ENCODE measurements at places on chromosomes 11 and 22.

DNA sequence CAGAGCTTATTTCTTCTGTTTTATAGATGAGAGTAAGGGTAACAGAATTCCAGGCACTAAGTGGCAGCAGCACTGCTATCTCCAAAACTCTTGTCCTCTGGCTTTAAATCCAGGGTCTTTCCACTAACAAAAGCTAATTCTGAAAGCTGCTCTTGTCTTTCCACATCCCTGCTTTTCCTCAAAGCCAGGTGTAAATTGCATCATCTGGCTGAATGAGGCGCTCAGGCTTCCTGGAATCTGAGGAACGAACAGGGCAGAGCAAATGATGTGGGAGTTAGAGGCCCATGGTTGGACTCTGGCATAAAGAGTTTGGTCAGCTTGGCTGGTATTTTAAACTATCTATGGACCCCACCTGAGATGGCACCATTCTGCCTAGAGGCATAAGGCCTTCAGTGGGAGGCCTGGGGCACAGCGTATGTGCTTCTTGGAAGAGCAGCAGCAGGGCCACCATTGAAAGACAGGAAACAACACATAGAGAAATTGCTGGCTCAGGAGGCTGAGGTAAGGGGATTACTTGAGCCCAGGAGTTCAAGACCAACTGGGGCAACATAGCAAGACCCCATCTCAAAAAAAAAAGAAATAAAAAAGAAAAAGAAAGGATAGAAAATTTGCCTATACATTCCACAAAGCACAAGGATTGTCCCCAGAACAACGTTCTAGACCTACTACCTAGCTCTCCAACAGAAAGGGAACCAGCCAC is 1.9 kb downstream of the KCNJ5 start:
- no peak for DNase-seq

DNA sequence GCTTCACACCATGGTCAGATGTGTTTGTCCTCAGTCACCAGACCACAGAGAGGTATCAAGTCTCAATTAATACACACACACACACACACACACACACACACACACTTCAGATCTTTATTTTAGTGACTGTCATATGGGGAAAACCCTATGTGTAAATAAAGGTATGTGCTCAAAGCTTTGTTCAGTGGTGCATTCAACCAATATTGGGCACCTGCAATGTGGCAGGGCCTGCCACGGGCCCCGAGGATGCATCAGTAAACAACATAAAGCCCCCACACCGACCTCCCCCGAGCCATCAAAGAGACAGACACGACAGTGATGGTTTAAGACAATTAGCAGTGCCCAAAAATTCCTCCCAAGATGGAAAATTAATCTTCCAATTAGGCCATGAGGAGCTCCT is 51.6 kb downstream of the SHANK2 start:
- no peak for DNase-seq

- DNase-seq, result peak; percentile 60
These were observed 1.8 kb upstream of the RASGRP2 start for GRCh38 chr11:64745521-64746328.

GRCh38 chr22:49571326-49571725 is 256.3 kb downstream of the BRD1 start:
- no peak for DNase-seq

DNA sequence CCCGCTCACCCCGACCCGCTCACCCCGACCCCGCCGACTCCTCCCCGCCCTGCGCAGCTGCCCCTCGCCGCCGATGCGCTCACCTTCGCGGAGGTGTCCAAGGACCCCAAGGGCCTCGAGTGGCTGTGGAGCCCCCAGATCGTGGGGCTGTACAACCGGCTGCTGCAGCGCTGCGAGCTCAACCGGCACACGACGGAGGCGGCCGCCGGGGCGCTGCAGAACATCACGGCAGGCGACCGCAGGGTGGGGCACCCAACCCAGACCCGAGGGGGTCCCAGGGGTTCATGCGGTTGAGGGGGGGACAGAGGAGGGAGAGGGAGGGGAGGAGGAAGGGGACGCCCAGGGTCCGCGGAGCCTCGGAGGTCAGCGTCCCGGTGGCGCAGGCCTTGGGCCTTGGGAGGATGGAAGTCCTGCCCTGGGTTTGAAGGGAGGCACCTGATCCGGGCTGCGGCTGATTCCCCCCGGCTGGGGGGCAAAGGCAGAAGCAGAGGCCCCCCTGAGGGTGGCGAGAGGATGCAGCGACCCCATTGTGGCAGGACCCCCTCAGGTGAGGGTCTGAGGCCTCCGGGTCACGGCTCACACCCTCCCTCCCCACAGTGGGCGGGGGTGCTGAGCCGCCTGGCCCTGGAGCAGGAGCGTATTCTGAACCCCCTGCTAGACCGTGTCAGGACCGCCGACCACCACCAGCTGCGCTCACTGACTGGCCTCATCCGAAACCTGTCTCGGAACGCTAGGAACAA is 9.2 kb downstream of the PKP3 start:
- no peak for DNase-seq

DNA sequence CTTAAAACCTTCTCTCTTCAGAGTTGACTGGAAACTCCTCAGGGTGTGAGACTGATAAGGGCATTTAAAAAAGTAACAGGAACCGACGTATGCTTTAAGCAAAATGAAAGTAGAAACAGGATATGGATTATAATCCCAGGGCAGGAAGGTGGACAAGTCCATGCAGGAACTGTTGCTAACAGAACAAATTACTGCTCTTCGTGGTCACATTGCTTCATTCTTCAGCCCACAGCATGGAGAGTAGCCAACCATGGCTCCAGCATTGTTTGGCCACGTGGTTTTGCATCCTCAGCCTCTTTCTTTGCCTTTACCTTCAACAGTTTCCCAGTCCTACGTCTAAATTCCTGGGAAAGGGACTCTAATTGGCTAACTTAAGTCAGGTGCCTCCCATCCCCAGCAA is 563.1 kb upstream of the ISX start:
- DNase-seq, result no peak

GRCh38 chr11:128868841-128869671 is 2.0 kb upstream of the KCNJ1 start:
- no peak for DNase-seq

- no peak for DNase-seq
These were observed 10.0 kb downstream of the TSPAN18 start for GRCh38 chr11:44736791-44737190.

DNA sequence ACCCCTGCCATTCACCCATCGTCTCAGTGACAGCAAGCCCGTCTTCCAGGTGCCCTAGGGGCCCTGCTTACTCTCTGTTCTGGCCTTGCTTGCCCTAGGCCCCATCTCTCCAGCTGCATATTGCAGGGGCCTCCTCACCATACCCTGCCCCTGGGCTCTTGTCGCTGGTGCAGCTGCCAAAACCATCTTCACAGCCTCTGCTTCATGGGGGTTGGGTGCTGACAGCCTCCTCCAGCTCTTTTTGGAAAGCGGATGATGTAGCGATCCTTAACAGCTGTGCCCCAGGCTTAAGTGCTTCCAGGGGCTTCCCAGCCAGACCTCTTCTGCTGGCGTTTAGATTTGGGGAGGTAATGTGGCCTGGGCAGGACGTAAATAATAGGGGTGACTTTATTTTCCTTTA is 61.2 kb upstream of the SUSD2 start:
- no peak for DNase-seq

GRCh38 chr11:28123151-28123581 is 15.0 kb downstream of the METTL15 start:
- no peak for DNase-seq

All from colonic mucosa (tissue), 4 donors.